ENCODE measurements at places on chromosomes 5 and 9. TPM values are rescaled to one million over a fixed set of nuclear protein-coding genes. Genes with fewer than 3 reads are reported as not detected.

NR4A3 gene
- 2.0 TPM for total RNA-seq

PRDM9 gene
- not detected for total RNA-seq

PAEP gene
- total RNA-seq, result 0.27 TPM

EMB gene
- 5.4 TPM for total RNA-seq

PCDHGA7 gene
- 0.78 TPM for total RNA-seq

EGR1 gene
- 12.5 TPM for total RNA-seq

CRAT gene
- total RNA-seq, result 26.5 TPM

ARL15 gene
- total RNA-seq, result 4.3 TPM

RLN1 gene
- not detected for total RNA-seq

LCN1 gene
- not detected for total RNA-seq

FBN2 gene
- 16.2 TPM for total RNA-seq

IPO11 gene
- 15.3 TPM for total RNA-seq

GNG10 gene
- 67.2 TPM for total RNA-seq

ASS1 gene
- total RNA-seq, result 16.7 TPM

CARD9 gene
- 1.2 TPM for total RNA-seq

BARHL1 gene
- not detected for total RNA-seq

LPAR1 gene
- 10.8 TPM for total RNA-seq

NIM1K gene
- 0.27 TPM for total RNA-seq

IL9 gene
- total RNA-seq, result not detected

SOHLH1 gene
- 0.09 TPM for total RNA-seq

TXNDC8 gene
- not detected for total RNA-seq

CCDC192 gene
- total RNA-seq, result not detected

WNK2 gene
- 6.1 TPM for total RNA-seq

Measured in A549 treated with CpdA at 1 μM for 4 hours (cell line).